ENCODE measurements at places on chromosomes 3 and 15.
A peak's percentile ranks its signal among the peaks of the same experiment; 100 is the strongest.

DNA sequence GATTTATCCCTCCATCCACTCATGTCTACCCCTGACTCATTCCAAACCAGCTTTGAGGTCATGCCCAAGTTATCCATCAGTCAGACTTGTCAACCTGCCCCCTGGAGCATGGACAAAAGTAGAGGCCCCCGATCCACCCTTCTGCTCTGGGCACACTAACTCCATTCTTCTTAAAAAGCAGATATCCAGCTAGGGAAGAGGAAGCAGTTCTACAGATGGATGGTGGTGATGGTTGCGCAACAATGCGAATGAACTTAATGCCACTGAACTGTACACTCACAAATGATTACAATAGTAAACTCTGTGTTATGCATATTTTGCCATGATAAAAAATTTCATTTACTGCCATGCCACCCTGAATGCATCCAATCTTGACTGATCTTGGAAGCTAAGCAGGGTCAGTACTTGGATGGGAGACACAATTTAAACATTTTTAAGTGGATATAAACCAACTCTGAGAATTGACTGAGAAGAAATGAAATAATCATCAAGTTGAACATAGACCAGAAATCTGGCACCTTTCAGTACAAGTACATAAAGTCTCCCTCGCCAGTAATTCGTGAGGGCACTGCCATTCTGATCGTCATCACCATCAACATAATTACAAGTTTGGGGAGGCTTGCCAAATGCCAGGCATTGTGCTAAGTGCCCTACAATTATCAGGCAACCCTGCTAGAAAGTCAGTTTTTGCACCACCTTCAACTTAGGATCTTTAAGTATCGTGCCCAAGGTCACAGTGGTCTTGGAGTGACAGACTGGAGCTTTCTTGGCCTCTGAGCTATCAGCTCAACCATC is 124.8 kb downstream of the ATP10A start:
- DNase-seq = no peak

DNA sequence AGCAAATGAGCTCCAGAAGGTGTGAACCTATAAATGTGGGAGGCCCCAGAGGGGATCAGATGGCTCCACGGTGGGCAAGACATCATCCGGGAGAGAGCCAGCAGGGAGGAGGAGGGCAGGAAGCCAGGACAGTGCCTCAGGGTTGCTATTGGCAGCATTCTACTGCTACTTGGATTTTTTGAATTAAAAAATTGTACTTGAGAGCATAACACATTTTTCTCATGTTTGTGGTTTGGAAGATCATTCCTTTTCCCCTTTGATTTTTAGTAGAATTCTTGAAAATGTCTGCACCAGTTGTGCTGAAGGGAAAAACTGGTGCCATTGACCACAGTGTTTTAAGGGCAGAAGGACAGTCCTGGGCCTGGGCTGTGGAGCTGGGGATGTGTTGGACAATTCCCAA is 59.2 kb downstream of the LYZL4 start:
- DNase-seq = no peak

DNA sequence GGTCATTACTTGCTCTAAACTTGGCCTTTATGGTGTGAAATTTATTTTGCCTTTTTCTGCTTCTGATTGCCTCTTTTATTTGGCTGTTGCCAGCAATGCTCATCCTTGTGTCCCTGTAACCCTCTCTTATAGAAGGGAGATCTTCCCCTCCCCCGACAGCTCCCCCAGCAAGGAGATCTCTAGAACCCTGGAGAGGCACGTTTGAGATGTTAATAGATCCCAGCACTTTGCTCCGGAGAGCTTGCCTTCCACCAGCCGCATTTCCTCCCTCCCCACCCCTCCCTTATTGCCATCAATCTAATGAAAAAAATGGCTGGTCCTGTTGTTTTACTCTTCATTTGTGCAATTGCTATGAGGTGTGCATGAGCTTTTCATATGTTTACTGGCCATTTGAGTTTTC is 18.2 kb downstream of the TRIM71 start:
- DNase-seq = no peak

DNA sequence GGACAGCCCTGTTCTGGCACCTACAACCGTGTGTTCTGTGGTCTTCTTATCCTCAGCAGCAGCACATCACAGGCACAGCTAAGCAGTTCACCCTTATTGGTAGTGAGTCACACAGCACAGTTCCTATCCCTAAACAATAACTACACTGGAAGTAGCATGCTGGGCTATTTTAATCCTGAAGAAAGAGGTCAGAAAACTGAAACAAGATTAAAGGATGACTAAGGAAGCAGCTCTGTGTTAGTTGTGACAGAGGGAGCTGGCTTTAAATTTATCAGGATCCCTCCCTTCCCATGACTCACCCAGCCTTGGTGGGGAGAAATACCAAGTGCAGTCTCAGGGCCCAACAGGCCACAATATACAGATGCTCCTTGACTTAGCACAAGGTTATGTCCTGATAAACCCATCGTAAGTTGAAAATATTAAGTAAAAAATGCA is 144.3 kb downstream of the ERC2 start:
- DNase-seq = no peak

DNA sequence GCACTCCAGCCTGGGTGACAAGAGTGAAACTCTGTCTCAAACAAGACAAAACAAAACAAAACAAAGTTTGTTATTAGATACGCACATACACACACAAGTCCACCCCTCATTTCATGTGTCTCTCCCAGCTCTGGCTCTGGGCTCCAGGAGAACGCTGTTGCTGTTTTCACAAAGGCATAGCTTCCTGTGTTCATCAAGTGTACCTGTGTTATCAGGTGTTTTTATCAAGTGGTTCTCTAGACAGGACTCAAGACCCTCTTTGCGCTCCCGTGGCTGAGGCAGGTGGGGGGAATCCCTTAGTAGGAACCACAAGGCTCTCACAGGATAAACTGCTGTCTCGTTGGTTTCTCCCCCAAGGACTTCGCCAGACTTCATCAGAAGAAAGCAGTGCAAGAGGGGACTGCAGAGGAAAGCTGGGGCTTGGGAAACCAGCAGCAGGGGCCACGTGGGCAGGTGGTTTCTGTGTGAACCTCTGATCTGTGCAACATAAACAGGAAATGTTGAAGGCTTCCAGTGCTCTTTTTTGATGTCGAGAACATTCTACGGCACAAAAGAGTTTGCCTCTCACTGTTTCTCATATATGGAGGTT is 6.9 kb upstream of the PPP1R2 start:
- no peak for DNase-seq

DNA sequence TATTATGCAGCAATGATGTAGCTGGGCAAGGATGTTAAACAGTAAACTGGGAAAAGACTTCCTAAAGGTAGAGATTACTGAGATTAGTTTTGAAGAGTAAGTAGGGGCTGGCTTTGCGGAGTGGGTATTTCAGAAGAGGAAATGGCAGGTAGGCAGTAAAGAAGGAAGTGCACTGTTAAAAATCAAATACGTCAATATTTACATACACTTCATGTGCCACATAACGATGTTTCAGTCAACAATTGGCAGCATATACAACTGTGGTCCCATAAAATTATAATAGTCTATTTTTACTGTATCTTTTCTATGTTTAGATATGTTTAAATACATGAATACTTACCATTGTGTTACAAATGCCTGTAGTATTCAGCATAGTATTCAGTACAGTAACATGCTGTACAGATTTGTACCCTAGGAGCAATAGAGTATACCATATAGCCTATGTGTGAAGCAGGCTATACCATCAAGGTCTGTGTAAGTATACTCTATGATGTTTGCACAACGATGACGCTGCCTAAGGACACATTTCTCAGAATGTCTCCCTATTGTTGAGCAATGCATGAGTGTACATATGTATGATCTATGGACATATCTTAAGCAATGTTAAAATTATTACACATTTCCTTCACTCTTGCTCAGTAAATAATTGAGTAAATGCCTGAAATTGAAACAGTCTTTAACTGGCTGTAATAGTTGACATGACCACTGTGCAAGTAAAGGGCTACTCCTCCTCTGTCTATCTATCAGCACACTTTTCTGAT is 196.7 kb downstream of the ISL2 start:
- DNase-seq = no peak

DNA sequence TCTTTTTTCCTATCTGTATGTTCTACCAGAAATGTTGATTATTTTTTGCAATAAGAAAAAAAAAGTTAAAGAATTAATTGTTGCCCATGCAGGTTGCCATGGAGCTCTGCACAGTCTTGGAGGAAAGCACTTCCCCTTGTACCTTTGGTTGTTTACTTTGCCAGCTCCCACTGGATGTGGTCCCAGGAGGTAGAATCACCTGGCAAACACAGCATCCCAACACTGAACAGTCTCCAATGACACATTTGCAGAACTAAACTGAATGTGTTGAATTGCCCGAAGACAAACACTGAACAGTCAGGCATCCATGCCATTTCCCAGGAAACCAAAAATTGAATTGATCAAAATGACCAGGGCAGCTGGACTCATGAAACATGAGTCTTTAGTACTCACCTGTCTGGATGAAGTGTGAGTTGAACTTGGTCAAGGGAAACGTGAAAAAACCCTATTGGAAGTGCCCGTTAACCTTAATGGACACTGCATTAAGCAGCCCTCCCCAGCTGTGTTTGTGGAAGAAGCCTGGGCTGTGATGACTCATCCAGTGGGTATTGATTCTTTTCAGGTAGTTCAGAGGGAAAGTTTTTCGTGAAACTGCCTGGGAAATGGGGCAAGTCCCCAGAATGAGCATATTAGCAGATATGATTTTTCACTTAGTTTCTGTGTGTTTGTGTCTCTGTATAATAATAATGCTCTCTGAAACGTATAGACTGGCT is 284.7 kb upstream of the STT3B start:
- no peak for DNase-seq

- DNase-seq = no peak
Measured at GRCh38 chr3:37174532-37175126, at the start of gene LRRFIP2. Gene LRRFIP2, minus strand, starts transcription at chr3:37174582. Its CDS starts 25,599 bp downstream, at chr3:37148983.

GRCh38 chr15:73573572-73573971 is 59.6 kb downstream of the NPTN start:
- DNase-seq = no peak

DNA sequence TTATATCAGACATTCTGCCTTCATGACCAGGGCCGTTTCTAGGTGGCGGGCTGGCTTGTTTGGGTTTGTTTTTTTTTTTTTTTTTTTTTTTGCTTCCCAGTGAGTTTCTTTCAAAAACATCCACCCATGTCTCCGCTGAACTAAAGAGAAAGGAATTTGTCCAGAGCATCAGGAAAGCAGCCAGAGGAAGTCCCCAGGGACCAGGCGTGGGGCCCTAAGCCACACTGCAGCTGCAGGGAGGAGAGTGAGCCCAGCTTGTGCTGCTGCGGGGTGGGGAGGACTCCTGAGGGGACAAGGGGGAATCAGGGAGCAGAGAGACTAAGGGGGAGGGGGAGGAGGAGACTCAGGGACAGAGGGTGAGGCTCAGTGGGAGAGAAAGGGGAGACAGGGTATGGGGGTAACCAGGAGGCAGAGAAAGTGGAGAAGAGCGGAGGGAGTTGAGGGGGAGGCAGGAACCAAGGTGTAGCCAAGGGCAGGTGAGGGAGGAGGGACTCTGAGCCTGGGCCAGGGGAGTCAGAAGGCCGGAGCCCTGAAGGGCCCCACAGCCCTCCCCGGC is 49.5 kb downstream of the CYP11A1 start:
- DNase-seq = peak; percentile 82

GRCh38 chr3:103953796-103954195 is 1412.9 kb upstream of the ALCAM start:
- peak; percentile 64 for DNase-seq

DNA sequence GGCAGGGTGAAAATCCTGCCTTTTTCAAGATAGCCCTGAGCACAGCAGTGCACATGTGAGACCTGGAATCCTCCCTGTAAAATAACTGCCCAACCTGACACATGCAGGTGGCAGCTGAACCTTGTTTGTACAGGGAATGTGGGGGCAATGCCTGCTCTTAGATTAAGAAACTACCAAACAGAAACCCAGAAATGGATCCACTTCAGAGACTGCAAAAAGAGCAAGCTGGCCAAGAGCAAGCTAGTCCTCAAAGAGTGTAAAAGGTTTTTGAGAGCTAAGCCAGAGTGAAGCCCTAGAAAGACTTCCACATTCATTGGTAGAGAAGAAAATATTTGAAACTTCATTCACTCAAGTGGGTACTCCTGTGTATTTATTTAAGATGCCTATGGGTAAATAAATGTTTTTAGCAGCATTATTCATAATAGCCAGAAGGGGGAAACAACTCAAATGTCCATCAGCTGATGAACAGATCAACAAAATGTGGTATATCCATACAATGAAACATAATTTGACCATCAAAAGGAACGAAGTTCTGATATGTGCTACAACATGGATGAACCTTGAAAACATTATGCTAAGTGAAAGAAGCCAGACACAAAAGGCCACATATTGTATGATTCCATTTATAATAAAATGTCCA is 96.0 kb upstream of the TSC22D2 start:
- no peak for DNase-seq

GRCh38 chr3:165640031-165640430 is 197.2 kb downstream of the BCHE start:
- no peak for DNase-seq

DNA sequence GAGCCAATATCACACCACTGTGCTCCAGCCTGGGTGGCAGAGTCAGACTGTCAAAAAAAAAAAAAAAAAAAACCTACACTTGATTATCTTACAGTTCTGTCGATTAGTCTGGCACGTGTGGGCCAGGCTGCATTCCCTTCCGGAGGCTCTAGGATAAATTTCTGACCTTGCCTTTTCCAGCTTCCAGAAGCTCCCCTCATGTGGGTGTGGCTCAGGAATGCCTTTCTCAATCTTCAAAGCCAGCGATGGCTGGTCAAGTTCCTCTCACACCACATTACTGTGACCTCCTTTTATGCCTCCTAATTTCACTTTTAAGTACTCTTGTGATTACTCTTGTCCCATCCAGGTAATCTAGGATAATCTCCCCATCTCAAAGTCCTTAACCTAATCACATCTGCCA is 58.2 kb upstream of the DUT start:
- peak; percentile 75 for DNase-seq

DNA sequence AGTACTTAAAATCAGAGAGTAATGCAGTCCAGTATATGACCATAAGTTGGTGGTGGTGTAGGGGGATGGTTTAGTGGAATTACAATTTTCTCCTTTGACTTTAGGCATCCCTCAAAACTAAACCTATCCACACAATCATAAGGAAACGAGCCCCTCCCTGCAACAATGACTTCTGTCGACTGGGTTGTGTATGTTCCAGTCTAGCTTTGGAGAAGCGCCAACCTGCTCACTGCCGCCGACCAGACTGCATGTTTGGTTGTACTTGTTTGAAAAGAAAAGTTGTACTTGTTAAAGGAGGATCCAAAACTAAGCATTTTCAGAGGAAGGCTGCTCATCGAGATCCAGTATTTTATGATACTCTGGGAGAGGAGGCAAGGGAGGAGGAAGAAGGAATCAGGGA is 52.8 kb downstream of the MGA start:
- no peak for DNase-seq

- no peak for DNase-seq
Measured at GRCh38 chr3:13162549-13163320, 89.5 kb upstream of the IQSEC1 start.
